ENCODE measurements at places on chromosomes 12 and 14. TPM values are rescaled to one million over a fixed set of nuclear protein-coding genes. Genes with fewer than 3 reads are reported as not detected.

GRCh38 chr12:9106067-9106466 is 9.7 kb downstream of the A2M start:
- no peak for DNase-seq
- H3K27me3 ChIP-seq = no peaks in the 10 kb centered on the region
- H3K4me3 ChIP-seq = no peak overlapping the region
- no peak overlapping the region for H3K27ac ChIP-seq
- peaks cover 22% of the 10 kb centered on the region for H3K36me3 ChIP-seq
- H3K4me1 ChIP-seq = no peaks in the 10 kb centered on the region

The PRH2 gene
- total RNA-seq = not detected

GRCh38 chr12:51837286-51837685 is 11.2 kb downstream of the FIGNL2 start:
- H3K27me3 ChIP-seq = no peaks in the 10 kb centered on the region
- no peaks in the 10 kb centered on the region for H3K4me1 ChIP-seq
- H3K36me3 ChIP-seq = no peaks in the 10 kb centered on the region
- H3K4me3 ChIP-seq = no peak overlapping the region

DNA sequence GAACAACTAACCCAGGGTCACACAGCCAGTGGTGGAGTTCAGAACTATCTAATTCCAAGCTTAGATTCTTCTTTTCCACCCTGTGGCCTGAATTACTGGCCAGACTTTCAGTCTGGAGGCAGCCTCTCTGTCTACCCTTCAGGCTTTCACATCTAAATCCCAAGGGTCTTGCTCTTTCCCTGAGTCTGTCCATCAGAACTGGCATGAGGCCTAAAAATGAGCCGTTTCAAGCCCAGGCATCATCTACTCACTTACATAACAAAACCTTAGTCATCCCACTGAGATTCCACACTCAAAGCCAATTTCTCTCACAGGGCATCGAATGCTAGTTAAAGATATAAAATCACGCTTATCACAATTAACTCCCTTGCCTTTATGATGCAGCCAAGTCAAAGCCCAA is 1.3 kb upstream of the PTGDR start:
- no peak overlapping the region for H3K27ac ChIP-seq
- no peak overlapping the region for H3K4me3 ChIP-seq
- H3K36me3 ChIP-seq = no peaks in the 10 kb centered on the region
- DNase-seq = no peak
- no peaks in the 10 kb centered on the region for H3K4me1 ChIP-seq

DNA sequence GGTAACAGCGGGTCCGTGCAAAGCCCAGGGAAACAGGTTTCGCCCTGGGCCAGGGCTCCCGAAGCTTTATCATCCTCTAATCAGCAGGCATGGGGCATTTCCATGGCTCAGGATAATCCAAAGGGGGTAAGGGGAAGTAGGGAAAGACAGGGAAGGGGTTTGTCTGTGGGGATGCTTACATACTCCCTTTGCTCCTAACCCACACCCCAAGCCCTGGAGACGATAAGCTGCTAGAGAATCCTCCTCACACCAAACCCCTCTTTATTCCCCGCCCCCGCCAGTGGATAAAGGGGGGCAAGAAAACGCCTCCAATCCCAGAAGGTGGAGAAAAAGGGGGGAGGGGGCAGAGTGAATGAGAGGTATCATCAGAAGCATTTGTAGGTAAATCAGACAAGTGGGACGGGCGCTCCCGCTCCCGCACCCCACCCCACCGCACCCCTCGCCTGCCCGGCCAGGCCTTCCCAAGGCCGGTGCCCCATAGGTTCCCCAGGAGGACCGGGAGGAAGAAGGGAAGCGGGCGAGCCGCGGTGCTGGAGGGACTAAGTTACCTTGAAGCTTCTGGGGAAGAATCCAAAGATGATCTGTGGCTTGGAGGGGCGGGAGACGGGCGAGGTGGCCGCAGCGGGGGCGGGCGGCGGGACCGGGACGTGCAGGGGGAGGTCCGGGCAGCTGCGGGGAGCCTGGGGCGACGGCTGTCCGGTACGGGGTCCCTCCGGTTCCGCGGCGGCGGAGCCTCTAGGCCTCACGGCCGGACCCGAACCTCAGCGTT is 762 bp downstream of the PPP2R5E start:
- H3K27me3 ChIP-seq = no peaks in the 10 kb centered on the region
- H3K4me1 ChIP-seq = peaks cover 2% of the 10 kb centered on the region
- no peak for DNase-seq
- H3K36me3 ChIP-seq = no peaks in the 10 kb centered on the region
- peak overlapping the region; percentile 17 for H3K27ac ChIP-seq

DNA sequence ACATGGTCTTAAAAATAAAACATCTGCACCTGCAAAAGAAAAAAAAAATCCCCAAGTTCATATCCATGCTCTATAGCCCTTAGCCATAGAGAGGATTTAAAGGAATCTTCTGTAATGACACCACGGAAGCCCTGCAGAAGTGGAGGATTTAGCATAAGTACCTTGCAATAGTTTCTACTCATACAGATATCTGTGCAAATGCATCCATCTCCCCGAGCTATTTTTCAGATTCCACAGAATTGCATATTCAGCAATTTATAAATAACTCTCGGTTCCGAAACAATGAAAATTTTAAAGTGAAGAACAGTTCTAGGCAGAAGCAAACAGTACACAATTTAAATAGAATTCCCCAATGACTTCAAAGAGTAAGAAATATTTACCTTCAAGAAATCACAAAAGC is 424 bp downstream of the IGF1 start:
- H3K27me3 ChIP-seq = no peaks in the 10 kb centered on the region
- H3K36me3 ChIP-seq = no peaks in the 10 kb centered on the region
- H3K4me3 ChIP-seq = no peak overlapping the region
- H3K27ac ChIP-seq = no peak overlapping the region
- no peak for DNase-seq
- H3K4me1 ChIP-seq = no peaks in the 10 kb centered on the region

- no peaks in the 10 kb centered on the region for H3K27me3 ChIP-seq
- H3K4me3 ChIP-seq = no peak overlapping the region
- no peaks in the 10 kb centered on the region for H3K4me1 ChIP-seq
- DNase-seq = no peak
- H3K36me3 ChIP-seq = no peaks in the 10 kb centered on the region
- H3K27ac ChIP-seq = no peak overlapping the region
Measured at GRCh38 chr14:29039171-29039570, 272.6 kb downstream of the FOXG1 start.

The FOXN4 gene
- not detected for total RNA-seq

The PLBD1 gene
- 11.6 TPM for total RNA-seq

GRCh38 chr14:104750056-104750752 is 2.7 kb upstream of the SIVA1 start:
- peak; percentile 45 for DNase-seq
- no peak overlapping the region for H3K4me3 ChIP-seq
- no peaks in the 10 kb centered on the region for H3K36me3 ChIP-seq
- peaks cover 3% of the 10 kb centered on the region for H3K4me1 ChIP-seq
- peak overlapping the region; percentile 89 for H3K27ac ChIP-seq

All from aorta (tissue), 5 donors.